ENCODE measurements at places on chromosomes 6 and 20. TPM values are rescaled to one million over a fixed set of nuclear protein-coding genes. Genes with fewer than 3 reads are reported as not detected.
A peak's percentile ranks its signal among the peaks of the same experiment; 100 is the strongest.

- DNase-seq: peak; percentile 58
Observed at GRCh38 chr20:50034567-50035180, 51.9 kb downstream of the SNAI1 start.

Gene LPA
- not detected for total RNA-seq

Gene PLTP
- 167 TPM for total RNA-seq

Gene COL10A1
- total RNA-seq: not detected

DNA sequence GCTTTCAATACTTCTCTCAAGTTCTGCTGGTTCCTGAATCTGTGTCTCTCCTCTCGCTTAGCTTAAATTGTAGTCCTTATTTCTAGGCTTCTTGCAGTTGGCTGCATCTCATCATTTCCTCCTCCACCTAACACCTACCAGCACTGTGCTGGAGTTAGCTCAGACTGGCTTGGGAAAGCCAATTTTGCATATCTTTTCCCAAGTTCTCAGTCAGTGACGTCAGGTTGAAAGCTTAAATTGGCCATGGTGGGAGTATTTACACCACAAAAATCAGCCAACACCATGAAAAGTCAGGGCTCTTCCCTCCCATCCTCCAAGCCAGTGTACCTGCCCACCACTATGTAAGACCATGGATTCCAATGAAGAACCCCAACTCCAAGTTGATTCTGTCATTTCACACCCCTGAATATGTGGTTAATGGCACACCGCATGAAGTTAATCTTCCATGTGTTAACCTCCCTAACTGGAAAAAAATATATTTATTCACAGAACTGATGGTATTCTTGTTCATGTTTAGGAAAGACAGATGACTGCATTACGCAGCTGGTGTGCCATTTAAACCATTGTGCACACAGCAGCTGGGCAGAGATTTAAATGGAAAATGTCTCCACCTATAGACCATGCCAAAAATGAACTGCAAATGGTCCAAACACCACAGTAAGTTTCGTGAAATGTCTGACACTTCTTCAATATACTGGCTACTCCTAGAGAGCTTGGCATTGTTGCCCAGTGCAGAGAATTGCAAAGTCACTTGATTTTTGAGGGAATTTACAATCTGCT, 274.1 kb upstream of the MAP3K7 start:
- DNase-seq: no peak

DNA sequence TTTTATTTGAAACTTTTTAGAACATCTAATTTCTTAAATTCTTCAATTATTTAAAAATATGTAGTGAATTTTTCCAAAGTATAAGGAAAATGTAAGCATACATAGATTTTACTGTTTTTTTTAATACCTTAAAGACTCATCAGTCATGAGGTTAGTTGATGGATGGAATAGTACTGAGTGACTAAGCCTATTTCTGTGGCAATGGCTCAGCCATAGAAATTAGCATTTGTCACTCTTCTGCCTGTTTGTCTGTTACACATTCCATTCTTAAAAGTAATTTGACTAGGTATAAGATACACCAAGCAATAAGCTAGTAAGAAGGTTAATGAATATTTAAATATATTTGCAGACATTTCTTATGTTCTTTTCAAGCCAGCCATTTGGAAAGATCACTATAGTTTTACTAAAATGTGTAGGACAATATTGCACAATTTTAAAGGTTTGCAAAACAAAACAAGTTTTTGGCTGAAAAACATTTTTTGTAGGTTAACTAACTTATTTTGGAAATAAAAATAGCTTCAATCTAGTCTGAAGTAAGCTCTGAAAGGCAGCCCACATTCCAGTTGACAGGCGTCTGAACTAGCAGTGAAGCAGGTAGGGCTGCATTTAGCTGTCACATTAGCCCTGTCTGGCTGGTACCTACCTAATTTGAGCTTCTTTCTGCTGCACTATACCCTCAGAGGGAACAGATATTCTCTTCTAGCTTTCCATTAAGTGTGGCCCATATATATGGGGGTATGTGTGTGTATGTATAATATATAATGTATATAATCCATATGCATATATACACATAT, 385.7 kb downstream of the GRIK2 start:
- peak; percentile 59 for DNase-seq

Gene MAFB
- total RNA-seq: 2.9 TPM

DNA sequence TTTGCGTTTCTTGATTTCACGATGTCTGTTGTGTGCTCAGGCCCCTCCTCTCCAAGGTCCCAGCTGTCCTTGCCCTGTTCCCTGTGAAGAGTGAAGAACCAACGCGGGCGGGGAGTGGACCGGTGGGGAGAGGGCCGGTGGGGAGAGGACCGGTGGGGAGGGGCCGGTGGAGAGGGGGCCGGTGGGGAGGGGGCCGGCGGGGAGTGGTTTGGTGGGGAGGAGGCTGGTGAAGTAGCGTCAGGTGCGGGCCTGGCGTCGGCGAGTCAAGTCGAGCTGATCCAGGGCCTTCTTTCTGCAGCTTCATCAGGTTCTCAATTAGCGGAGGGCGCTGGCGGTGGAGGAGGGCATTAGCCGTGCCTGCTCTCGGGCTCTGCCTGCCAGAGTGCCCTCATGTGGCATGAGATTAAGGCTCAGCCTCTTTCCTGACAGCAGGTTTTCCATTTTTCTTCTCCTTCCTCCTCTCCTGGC, 21.2 kb upstream of the BHLHE23 start:
- DNase-seq: no peak

Gene PACRG
- total RNA-seq: 0.72 TPM

GRCh38 chr6:61809004-61809595, 476.9 kb downstream of the KHDRBS2 start:
- DNase-seq: no peak

GRCh38 chr6:150661216-150662007, 61.7 kb downstream of the PLEKHG1 start:
- DNase-seq: no peak

DNA sequence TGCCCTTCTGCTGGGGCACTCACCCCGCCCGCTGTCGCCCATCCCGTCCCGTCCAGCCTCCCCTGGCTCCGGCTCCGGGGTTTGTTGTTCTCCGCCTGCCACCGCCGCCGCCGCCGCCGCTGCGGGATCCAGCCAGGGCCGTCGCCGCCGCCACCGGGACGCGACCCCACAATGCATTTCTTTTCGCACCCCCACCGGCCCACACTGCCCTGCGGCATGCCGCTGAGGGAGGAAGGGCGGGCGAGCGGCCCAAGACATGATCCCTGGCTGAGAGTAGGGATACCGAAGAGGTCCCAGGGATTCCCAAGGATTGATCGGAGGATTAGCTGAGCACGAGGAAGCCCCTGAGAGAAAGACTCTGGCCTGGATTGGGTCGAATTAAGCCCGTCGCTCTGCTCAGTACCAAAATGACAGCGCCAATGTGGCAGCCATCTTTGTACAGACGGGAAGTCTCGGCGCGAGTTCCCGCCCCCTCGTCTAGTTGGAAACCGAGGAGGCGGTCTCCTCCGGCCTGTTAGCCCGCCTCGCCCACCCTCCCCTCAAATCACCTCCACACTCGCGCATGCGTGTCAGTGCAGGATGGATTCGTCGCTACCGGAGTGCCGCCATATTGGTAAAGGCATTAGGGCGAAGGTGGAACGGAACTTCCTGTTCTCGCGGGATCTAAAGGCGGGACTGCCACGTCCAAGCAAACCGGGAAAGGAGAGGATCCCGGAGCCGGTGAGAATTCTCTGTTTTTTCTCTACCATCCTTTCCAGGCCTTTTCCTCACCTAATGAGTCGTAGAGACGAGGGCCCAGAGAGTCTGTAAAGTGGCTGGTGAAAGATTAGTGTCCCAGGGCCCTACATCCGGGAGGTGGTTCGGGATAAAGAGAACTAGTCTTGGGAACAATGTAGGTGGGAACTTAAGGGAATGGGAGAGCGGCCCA, at the start of the genes RXRB and SLC39A7:
Gene RXRB, minus strand, starts transcription at position 447 of the 928 bp plus-strand sequence. Its CDS starts 189 bp downstream, at position 258.
Gene SLC39A7, plus strand, starts transcription at position 649 of the 928 bp plus-strand sequence. CDS start 379 bp downstream, outside the sequence.
- DNase-seq: peak; percentile 93

- no peak for DNase-seq
Observed at GRCh38 chr6:13624871-13625288, 9.7 kb downstream of the NOL7 start.

Gene ATXN1
- 70.9 TPM for total RNA-seq

Gene PAK5
- 0.19 TPM for total RNA-seq

Gene HLA-DRA
- not detected for total RNA-seq

Gene HLA-DPA1
- total RNA-seq: 0.50 TPM

GRCh38 chr6:1678201-1678600, 68.5 kb downstream of the FOXC1 start:
- no peak for DNase-seq

DNA sequence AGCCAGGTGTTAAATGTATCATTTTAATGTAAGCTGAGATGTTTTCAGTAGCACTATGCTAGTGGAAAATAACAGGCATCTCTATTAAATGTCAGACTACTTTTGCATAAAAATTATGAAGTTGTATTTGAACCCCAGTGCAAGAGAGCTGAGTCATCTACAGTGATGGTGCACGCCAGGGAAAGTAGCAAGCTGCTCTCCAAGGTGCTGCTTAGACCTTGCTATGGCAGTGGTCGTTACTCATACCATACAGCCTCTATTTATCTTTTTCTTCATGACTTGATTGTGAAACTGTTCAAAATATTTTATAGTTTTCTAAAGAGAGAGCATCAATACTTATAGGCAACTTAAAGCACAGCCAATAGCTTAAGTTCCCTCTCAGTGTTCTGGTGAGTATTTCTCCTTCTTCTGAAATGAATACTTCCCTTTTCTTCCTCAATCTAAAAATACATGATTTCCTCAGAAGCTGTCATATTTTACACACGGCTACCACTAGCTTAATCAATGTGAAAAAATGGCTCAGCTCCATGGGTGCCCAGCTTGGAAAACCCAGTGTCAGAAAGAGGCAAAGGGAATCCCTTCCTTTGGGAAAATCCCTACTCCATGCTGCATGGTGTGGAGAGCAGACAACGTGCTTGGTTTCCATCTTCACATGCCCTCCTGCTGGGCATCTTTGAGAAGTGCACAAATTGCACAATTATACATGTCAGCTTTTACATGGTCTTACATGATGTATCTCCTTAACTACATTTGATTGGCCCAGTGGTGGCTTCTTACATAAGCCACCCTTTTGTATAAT, 105.6 kb downstream of the ELOVL4 start:
- DNase-seq: no peak

GRCh38 chr6:106145144-106145543, 59.0 kb downstream of the PRDM1 start:
- DNase-seq: no peak

Gene EFHC1
- total RNA-seq: 25.6 TPM

Gene REM1
- not detected for total RNA-seq

DNA sequence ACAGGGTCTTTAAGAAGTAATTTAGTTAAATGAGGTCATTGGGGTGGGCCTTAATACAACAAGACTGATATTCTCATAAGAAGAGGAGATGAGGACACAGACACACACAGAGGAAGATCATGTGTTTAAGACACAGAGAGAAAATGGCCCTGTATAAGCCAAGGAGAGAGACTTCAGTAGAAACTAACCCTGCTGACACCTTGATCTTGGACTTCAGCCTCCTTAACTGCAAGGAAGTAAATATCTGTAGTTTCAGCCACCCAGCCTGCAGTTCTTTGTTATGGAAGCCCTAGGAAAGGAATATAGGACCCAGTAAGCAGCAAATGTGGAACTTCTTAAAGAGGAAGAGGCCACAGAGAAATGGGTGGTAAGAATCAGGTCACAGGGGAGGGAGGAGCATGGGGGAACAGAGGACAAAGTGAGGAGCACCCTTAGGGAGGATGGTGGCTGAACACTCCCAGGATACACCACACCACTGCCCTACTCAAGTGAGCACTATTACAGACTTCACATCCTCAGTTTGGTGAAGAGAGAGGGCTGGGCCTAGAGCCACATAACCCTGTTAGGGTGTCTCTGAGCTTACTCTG, 762 bp downstream of the SIRPB1 start:
- DNase-seq: no peak

Data from astrocyte (in vitro differentiated cells and primary cell).